ENCODE measurements at places on chromosomes 6 and 20. TPM values are rescaled to one million over a fixed set of nuclear protein-coding genes. Genes with fewer than 3 reads are reported as not detected.

GRCh38 chr6:137769797-137770362 is 97.2 kb upstream of the TNFAIP3 start:
- no peak overlapping the region for H3K4me3 ChIP-seq
- no peaks in the 10 kb centered on the region for H3K4me1 ChIP-seq
- no peaks in the 10 kb centered on the region for H3K27me3 ChIP-seq
- no peak overlapping the region for H3K27ac ChIP-seq
- H3K36me3 ChIP-seq, result no peaks in the 10 kb centered on the region

The GSTA2 gene
- total RNA-seq, result not detected

The TMEM239 gene
- not detected for total RNA-seq

- H3K36me3 ChIP-seq, result no peaks in the 10 kb centered on the region
- H3K27ac ChIP-seq, result no peak overlapping the region
- peaks cover 35% of the 10 kb centered on the region for H3K4me1 ChIP-seq
Observed at GRCh38 chr6:36621371-36621855, 27.3 kb downstream of the SRSF3 start.

DNA sequence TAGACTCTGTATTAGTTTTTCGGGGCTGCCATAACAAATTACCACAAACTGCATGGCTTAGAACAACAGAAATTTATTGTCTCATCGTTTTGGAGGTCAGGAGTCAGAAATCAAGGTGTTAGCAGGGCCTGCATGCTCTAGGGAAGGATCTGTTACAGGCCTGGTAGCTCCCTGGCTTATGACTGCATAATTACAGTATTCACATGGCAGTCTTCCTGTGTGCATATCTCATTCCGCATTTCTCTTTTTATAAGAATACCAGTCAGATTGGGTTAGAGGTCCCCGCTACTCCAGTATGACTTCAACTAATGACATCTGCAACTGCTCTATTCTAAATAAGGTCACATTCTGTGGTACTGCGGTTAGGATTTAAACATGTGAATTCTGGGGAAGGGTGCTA is 59.3 kb upstream of the SLC2A12 start:
- no peak overlapping the region for H3K27ac ChIP-seq
- H3K4me1 ChIP-seq, result no peaks in the 10 kb centered on the region
- no peaks in the 10 kb centered on the region for H3K27me3 ChIP-seq
- H3K36me3 ChIP-seq, result no peaks in the 10 kb centered on the region
- DNase-seq, result no peak

DNA sequence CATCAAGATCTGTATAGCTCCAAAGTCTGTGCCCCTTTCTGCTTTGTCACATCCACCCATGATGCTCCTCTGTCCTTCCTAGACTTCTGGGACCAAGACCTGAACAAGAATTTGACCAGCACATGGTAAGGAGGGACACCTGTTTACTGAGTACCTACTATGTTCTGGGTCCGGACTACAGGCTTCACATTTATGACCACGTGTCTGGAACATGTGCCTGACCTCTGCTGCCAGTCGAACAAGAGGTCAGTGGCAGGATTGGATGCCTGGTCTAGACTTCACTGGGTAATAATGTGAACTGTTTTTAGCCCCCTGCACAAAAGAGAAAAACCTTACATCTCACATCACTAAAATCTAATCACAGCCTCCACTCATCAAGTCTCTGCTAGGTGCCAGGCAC is 7.3 kb upstream of the PDYN start:
- H3K4me1 ChIP-seq, result no peaks in the 10 kb centered on the region
- H3K27me3 ChIP-seq, result peaks cover 7% of the 10 kb centered on the region
- no peak overlapping the region for H3K4me3 ChIP-seq
- no peak overlapping the region for H3K27ac ChIP-seq

GRCh38 chr20:60288945-60289344 is 330.7 kb downstream of the CDH26 start:
- DNase-seq, result no peak
- no peak overlapping the region for H3K4me3 ChIP-seq
- H3K36me3 ChIP-seq, result no peaks in the 10 kb centered on the region
- no peaks in the 10 kb centered on the region for H3K4me1 ChIP-seq
- no peak overlapping the region for H3K27ac ChIP-seq

DNA sequence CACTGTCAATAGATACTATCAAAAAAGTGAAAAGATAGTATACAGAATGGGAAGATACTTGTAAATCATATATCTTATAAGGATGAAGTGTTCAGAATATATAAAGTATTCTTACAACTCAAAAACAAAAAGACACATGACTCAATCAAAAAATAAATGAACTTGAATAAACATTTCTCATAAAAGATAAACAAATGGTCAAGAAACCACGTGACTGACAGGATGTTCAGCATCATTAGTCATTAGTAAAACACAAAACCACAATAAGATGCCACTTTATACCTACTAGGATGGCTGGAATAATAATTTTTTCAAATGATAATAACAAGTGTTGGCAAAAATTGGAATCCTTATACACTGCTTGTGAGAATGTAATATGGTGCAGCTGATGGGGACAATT is 729.1 kb upstream of the HS3ST5 start:
- H3K4me1 ChIP-seq, result no peaks in the 10 kb centered on the region
- no peak overlapping the region for H3K27ac ChIP-seq
- H3K4me3 ChIP-seq, result no peak overlapping the region
- no peaks in the 10 kb centered on the region for H3K36me3 ChIP-seq
- H3K27me3 ChIP-seq, result no peaks in the 10 kb centered on the region
- DNase-seq, result no peak

- H3K27ac ChIP-seq, result no peak overlapping the region
- no peak for DNase-seq
- no peak overlapping the region for H3K4me3 ChIP-seq
- no peaks in the 10 kb centered on the region for H3K36me3 ChIP-seq
- no peaks in the 10 kb centered on the region for H3K4me1 ChIP-seq
Observed at GRCh38 chr6:208938-209337, 83.3 kb upstream of the DUSP22 start.

The PPP2R5D gene
- 26.7 TPM for total RNA-seq

DNA sequence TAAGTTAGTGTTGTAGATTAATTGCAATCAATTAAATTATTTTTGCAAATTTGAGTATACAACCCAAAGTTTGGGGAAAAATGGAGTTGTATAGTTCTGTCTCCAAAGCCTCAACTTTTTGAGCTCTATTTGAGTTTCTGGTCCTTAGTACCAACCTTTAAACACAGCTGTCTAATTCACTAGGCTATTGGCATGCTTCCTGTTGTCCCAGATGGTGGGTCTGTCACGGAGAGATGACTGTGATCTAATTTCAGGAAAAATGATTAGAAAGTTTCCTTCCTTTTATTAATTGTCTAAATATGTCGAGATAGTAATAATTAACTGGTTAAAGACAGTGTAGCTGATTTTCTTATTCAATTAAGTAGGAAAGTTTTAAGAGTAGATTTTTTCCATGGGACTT is 109.6 kb downstream of the SCAF8 start:
- DNase-seq, result no peak
- no peaks in the 10 kb centered on the region for H3K36me3 ChIP-seq
- H3K4me3 ChIP-seq, result no peak overlapping the region
- peaks cover 27% of the 10 kb centered on the region for H3K4me1 ChIP-seq

The ADGRG6 gene
- total RNA-seq, result 17.6 TPM

The OR2B6 gene
- total RNA-seq, result not detected

GRCh38 chr6:142855893-142856623 is 88.9 kb downstream of the HIVEP2 start:
- H3K4me3 ChIP-seq, result no peak overlapping the region
- no peaks in the 10 kb centered on the region for H3K27me3 ChIP-seq
- H3K36me3 ChIP-seq, result no peaks in the 10 kb centered on the region
- H3K27ac ChIP-seq, result no peak overlapping the region
- DNase-seq, result no peak

- DNase-seq, result no peak
- no peaks in the 10 kb centered on the region for H3K4me1 ChIP-seq
- H3K27me3 ChIP-seq, result no peaks in the 10 kb centered on the region
Observed at GRCh38 chr6:162372106-162372505, 355.5 kb downstream of the PRKN start.

The SLC17A3 gene
- total RNA-seq, result not detected

DNA sequence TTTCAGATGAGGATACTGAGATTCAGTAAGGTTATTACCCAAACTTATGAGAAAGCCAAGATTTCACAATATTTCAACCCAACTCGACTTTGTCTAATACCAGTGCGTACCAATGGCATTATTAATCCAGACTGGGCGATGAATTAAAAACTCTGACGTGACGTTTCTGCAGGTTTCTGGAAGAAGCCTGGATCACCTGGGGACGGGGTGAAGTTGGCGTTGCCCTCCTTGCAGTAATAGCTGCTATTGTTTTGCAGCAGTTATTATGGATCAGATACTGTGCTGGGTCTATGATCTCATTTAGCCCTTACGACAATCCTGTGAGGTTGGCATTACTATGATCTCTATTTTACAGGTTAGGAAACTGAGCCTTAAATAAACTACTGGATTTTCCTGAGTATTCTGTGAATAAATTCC is 569 bp upstream of the CDC5L start:
- H3K27me3 ChIP-seq, result no peaks in the 10 kb centered on the region
- H3K27ac ChIP-seq, result peak overlapping the region; percentile 90
- DNase-seq, result no peak
- H3K4me1 ChIP-seq, result peaks cover 34% of the 10 kb centered on the region
- H3K4me3 ChIP-seq, result peak overlapping the region; percentile 59

- H3K27me3 ChIP-seq, result no peaks in the 10 kb centered on the region
- no peak overlapping the region for H3K4me3 ChIP-seq
- no peak for DNase-seq
- no peak overlapping the region for H3K27ac ChIP-seq
- H3K36me3 ChIP-seq, result no peaks in the 10 kb centered on the region
Observed at GRCh38 chr6:45388328-45388727, 10.6 kb upstream of the SUPT3H start.

The RAMACL gene
- 1.4 TPM for total RNA-seq

- H3K27ac ChIP-seq, result no peak overlapping the region
- no peak for DNase-seq
- no peaks in the 10 kb centered on the region for H3K4me1 ChIP-seq
- no peaks in the 10 kb centered on the region for H3K27me3 ChIP-seq
- no peak overlapping the region for H3K4me3 ChIP-seq
Observed at GRCh38 chr6:21496196-21496595, 97.4 kb upstream of the SOX4 start.

GRCh38 chr20:41654292-41654691 is 36.1 kb upstream of the CHD6 start:
- no peaks in the 10 kb centered on the region for H3K36me3 ChIP-seq
- no peak for DNase-seq
- no peak overlapping the region for H3K4me3 ChIP-seq

The MAK gene
- not detected for total RNA-seq

DNA sequence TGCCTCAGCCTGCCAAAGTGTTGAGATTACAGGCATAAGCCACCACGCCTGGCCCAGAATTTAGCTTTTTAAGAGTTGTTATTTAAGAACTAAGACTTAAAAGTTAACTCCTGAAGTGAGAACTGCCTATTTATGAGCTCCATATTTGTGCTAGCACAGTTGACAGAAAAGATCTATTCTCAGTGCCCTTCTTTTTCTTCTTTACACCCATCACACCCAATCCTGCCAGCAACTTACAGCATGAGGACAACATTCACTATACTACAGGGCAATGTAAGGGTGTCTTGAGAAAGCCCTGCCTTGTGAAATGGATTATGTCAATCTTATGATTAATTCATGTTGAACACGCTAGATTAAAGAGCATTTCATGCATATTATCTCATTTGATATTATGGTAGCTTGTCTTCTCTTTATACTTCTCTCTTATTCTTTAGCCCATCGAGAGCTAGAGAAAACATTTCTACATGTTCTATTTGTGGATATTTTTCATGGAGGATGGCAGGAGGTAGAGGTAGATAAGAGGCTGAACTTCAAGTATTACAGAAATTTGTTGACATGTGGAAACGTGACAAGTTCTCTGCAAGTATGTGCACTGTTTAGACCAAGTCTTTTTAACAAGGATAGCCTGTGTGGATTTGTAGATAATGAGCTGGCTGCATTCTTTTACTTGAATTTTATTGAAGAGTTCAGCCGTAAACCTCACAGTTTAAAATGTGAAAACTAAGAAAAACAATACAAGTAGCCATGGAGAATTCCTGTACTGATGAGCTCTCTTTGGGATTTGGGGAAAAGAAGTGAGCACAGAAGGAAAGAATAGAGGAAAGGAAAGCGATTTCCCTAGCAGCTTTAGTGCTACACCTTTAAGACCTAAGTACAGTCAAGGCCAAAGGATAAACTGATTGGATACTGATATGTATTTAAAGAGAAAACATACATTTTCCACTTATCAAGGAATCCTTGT is 212.2 kb downstream of the ARHGAP18 start:
- H3K4me1 ChIP-seq, result peaks cover 15% of the 10 kb centered on the region
- DNase-seq, result no peak

DNA sequence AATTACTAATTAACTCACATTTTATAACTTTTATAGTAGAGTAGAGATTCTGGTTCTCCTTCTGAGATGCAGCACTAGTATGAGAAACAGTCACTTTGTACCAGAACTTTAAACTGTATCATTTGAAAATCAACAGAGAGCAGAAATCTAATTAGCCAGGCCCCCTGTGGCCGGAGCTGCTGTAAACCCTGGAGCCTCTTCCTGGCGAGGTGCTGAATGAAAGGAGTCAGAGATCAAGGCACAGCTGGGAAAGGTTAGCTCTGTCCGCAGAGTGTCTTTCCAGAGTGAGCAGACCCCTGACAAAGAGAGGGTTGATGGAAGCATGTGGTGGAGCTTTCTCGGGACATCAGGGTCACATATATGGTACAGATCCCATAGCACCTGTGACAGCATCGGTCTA is 703.8 kb downstream of the RFPL4B start:
- H3K27ac ChIP-seq, result no peak overlapping the region
- no peaks in the 10 kb centered on the region for H3K4me1 ChIP-seq
- H3K4me3 ChIP-seq, result no peak overlapping the region
- no peaks in the 10 kb centered on the region for H3K36me3 ChIP-seq

DNA sequence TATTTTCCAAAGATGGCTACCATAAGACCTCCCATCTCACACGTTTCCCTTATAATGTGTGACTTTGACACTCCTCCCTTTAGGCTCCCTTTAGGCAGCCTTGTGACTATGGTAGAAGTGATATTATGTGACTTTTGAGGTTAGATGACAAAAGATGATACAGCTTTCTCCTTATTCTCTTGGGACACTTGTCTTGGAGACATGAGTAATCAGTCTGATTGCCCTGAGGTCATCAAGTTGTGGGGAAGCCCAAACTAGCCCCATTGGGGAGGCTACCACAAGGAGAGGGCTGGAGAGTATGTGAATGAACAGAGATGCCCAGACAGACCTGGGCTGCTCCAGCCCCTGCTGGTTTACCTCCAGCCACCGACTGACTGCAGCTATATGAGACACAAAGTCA is 10.6 kb upstream of the DLK2 start:
- no peak overlapping the region for H3K27ac ChIP-seq
- H3K36me3 ChIP-seq, result no peaks in the 10 kb centered on the region
- no peaks in the 10 kb centered on the region for H3K4me1 ChIP-seq
- H3K4me3 ChIP-seq, result no peak overlapping the region

DNA sequence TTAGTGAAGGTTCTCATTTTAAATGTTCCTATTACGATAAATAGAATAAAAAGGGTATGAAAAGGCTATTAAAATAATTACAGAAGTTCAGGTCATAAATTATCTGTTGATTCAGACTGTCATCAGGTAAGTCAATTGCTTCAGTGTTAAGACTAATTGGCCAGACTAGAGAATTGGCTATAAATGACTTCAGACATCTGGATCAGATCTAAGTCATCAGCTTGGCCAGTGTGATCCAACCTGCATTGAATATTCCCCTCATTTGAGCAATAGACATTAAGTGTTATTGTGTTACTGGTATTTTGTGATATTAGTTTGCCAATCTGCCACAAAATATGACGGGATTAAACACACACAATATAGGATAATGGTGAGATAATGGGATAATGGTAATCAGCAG is 377.6 kb upstream of the CITED2 start:
- H3K27ac ChIP-seq, result no peak overlapping the region
- H3K36me3 ChIP-seq, result no peaks in the 10 kb centered on the region
- H3K4me1 ChIP-seq, result peaks cover 29% of the 10 kb centered on the region
- no peak for DNase-seq
